GM23248 (cell line): ENCODE measurements at places on chromosomes 6 and 20. TPM values are rescaled to one million over a fixed set of nuclear protein-coding genes. Genes with fewer than 3 reads are reported as not detected.

Gene SNAP25
- total RNA-seq, result not detected in 2 replicates

DNA sequence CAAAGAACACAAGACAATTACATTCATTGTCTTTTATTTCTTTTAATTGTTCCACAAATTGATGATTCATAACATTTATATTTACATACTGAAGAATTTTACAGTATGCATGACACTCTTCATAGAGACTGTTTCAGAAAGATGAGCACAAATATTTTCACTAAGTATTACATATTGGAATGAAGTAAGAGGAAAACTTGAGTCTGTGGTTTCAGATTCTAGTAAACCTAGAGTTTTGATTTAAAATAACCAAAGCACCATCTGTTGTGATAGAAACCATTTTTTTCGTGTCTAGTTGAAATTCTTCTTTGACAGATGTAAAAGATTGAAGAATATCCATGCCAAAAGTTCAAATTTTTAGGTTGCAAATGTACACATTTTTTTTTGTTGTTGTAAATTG, 32.1 kb upstream of the OPN5 start:
- no peak overlapping the region for H3K4me3 ChIP-seq
- no peaks in the 10 kb centered on the region for H3K27me3 ChIP-seq
- H3K4me1 ChIP-seq, result no peaks in the 10 kb centered on the region
- H3K36me3 ChIP-seq, result no peaks in the 10 kb centered on the region

- H3K27ac ChIP-seq, result no peak overlapping the region
- H3K4me3 ChIP-seq, result no peak overlapping the region
These were observed 26.4 kb downstream of the GPX5 start for GRCh38 chr6:28551891-28552666.

Gene GABRR2
- not detected in 2 replicates for total RNA-seq

Gene LINC00237
- total RNA-seq, result not detected in 2 replicates

DNA sequence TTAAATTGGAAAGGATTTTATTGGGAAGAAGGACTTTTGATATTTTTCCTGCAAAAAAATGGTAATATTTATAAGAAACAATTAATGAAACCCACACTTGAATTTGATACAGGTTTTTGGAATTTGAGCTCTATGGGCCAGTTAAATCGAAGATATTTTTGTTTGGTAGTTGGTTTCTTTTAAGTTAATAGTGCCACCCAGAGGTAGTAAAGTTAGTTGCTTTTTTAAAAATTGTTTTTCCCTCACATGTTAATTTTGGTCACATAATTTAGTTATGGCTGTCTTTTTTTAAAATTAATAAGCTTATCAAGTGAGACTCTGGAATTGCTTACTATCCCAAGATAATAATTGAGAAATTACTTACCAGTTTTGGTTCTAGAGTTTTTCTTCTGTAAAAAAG, 7.1 kb downstream of the PRIM2 start:
- peaks cover 74% of the 10 kb centered on the region for H3K36me3 ChIP-seq
- no peaks in the 10 kb centered on the region for H3K27me3 ChIP-seq
- peak; percentile 65 for DNase-seq
- H3K27ac ChIP-seq, result no peak overlapping the region
- peaks cover 11% of the 10 kb centered on the region for H3K4me1 ChIP-seq

DNA sequence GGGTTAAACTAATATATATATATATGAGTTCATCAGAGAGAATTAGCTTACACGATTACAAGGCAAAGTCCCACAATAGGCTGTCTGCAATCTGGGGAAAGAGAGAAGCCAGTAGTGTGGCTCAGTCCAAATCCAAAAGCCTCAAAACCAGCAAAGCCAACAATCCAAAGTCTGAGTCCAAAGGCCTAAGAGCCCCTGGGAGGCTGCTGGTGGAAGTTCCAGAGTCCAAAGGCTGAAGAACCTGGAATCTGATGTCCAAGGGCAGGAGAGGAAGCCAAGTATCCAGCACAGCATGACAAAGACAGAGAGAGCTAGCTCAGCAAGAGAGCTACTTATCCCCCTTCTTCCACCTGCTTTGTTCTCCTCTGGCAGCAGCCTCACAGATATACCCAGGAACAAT, 274.7 kb upstream of the ID4 start:
- no peaks in the 10 kb centered on the region for H3K27me3 ChIP-seq
- DNase-seq, result no peak
- no peaks in the 10 kb centered on the region for H3K4me1 ChIP-seq
- H3K27ac ChIP-seq, result no peak overlapping the region

Gene KCNS1
- total RNA-seq, result 0.11 and 0.25 TPM in 2 replicates
